ENCODE measurements at places on chromosomes 12 and 14. TPM values are rescaled to one million over a fixed set of nuclear protein-coding genes. Genes with fewer than 3 reads are reported as not detected.

DRAM1 gene
- 5.4 TPM for total RNA-seq

CCER1 gene
- total RNA-seq, result not detected

RNF212B gene
- not detected for total RNA-seq

DNA sequence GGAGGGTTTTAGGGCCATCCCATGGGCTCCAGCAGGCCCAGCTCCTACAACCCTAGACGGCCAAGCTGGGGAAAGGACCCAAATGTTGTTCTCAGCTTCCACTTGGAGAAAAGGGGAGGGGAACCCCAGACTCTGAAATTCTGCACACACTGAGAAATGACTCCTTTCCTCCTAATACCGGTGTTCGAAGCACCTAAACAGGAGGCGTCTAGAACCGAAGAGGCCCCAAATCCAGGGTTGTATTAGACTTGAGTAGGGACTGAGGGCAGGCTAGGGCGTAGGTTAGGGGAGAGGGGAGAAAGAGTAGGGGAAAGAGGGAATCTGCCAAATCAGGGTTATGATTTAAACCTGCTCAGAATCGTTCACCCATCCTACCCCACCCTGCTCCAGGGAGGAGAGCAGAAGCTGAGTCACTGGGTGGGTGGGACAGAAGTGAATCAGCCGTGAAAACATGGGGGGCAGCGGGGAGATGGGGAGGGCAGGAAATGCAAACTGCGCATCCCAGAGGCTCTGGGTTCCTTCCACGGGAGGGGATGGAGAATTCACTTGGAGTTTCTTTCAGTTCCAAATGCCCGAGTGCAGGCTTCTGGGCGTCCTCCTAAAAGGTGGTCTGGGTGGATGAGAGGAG lies 1.0 kb downstream of the IGFBP6 start:
- DNase-seq, result no peak
- peaks cover 56% of the 10 kb centered on the region for H3K4me1 ChIP-seq
- peak overlapping the region; percentile 72 for H3K4me3 ChIP-seq
- no peaks in the 10 kb centered on the region for H3K36me3 ChIP-seq
- H3K27me3 ChIP-seq, result peaks cover 4% of the 10 kb centered on the region

GRCh38 chr12:108622921-108623514 lies 10.7 kb downstream of the SELPLG start:
- no peak overlapping the region for H3K27ac ChIP-seq
- no peaks in the 10 kb centered on the region for H3K27me3 ChIP-seq
- H3K4me3 ChIP-seq, result no peak overlapping the region
- H3K36me3 ChIP-seq, result peaks cover 61% of the 10 kb centered on the region
- DNase-seq, result no peak
- peaks cover 60% of the 10 kb centered on the region for H3K4me1 ChIP-seq

DNA sequence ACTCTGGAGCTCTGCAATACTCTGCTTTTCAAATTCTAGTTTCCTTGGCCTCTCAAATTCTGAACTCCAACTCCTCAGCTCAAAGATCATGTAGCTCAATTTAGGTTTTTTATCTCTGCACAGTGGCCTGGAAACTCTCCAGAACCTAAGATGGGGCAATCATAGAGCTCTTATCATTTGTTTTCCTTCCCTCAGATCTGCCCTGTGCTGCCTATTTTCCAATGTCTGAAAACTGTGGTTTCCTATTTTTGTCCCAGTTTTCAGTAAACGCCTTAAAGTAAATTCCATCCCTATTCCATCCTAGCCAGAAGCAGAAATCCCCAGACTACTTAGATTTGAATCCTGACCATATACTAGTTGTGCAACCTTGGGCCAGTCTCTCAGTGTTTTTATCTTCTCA lies 73.2 kb downstream of the CEP83 start:
- H3K4me1 ChIP-seq, result peaks cover 4% of the 10 kb centered on the region
- no peak overlapping the region for H3K27ac ChIP-seq

GRCh38 chr14:44494137-44494536 lies 12.9 kb downstream of the FSCB start:
- H3K4me3 ChIP-seq, result no peak overlapping the region
- no peaks in the 10 kb centered on the region for H3K27me3 ChIP-seq
- no peaks in the 10 kb centered on the region for H3K4me1 ChIP-seq
- no peak for DNase-seq
- H3K27ac ChIP-seq, result no peak overlapping the region

DNA sequence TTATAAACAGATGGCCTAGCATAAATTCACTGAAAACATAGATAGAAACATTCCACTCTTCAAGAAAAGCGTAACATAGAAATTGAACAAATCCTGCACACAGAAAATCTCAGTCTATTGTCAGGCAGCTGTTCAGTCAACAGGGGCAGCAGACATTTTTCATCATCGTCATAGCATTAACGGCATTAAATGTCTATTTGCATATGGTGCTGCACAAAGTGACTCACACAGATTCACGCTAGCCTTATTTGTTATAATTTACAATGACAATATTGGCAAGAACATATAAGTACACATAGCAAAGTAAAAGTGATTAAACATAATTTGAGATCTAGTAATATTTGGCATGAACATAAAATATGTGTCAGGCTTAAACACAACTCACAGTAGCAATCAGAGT lies 95.7 kb downstream of the CEP128 start:
- H3K4me1 ChIP-seq, result no peaks in the 10 kb centered on the region
- H3K27ac ChIP-seq, result no peak overlapping the region
- no peaks in the 10 kb centered on the region for H3K27me3 ChIP-seq

- H3K4me3 ChIP-seq, result peak within 1 kb of the TSS; percentile 78
- peaks cover 65% of the 10 kb centered on the region for H3K4me1 ChIP-seq
- H3K27me3 ChIP-seq, result no peaks in the 10 kb centered on the region
- peaks cover 31% of the 10 kb centered on the region for H3K36me3 ChIP-seq
- DNase-seq, result peak; percentile 93
Measured at GRCh38 chr12:104303538-104304151, at the start of gene EID3. TSS of gene EID3 (plus strand) at chr12:104303739. CDS start at chr12:104303935, 196 bp downstream.

GRCh38 chr12:18283831-18284230 lies 22.5 kb downstream of the PIK3C2G start:
- no peaks in the 10 kb centered on the region for H3K36me3 ChIP-seq
- H3K4me1 ChIP-seq, result no peaks in the 10 kb centered on the region
- H3K4me3 ChIP-seq, result no peak overlapping the region
- H3K27ac ChIP-seq, result no peak overlapping the region

- H3K4me3 ChIP-seq, result no peak overlapping the region
- no peaks in the 10 kb centered on the region for H3K36me3 ChIP-seq
- peaks cover 40% of the 10 kb centered on the region for H3K27me3 ChIP-seq
Measured at GRCh38 chr12:16610001-16610585, 4.1 kb upstream of the LMO3 start.

GRCh38 chr12:108214486-108214885 lies 85.4 kb downstream of the WSCD2 start:
- no peaks in the 10 kb centered on the region for H3K36me3 ChIP-seq
- no peaks in the 10 kb centered on the region for H3K27me3 ChIP-seq
- peak; percentile 43 for DNase-seq
- no peak overlapping the region for H3K27ac ChIP-seq
- no peaks in the 10 kb centered on the region for H3K4me1 ChIP-seq
